ENCODE measurements at places on chromosomes 2 and 18.
A peak's percentile ranks its signal among the peaks of the same experiment; 100 is the strongest.

GRCh38 chr2:226467633-226468032 lies 332.0 kb downstream of the IRS1 start:
- no peak for DNase-seq

DNA sequence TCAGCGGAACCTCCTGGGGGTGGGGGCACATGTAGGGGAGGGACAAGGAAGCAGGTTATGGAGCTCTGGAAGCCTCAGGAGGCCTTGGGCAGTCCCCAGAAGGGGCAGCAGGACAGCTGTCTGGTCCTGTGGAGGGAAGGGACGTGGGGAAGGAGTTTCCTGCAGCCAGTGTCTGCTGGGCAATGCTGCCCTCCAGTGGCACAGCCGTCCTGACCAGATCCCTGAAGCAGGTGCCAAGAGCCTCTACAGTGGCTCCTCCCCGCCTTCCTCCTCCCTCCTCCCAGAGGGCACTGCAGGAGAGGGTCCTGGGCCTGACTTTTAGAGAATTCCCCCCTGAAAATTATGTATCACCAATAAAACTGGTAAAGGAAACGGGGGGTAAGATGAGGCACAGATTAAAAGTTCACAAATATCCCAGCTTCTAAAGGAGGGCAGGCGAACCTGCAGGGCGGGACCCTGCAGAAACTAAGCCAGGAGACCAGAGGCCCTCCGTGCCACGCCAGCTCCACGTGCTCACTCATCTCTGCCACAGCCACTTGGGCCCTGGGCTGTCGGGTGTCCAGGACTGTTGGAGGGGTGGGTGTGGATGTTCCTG lies 258.5 kb downstream of the TWIST2 start:
- DNase-seq = no peak

GRCh38 chr2:233832869-233833311 lies 21.4 kb downstream of the HJURP start:
- DNase-seq = no peak

GRCh38 chr18:76054156-76054555 lies 440.9 kb downstream of the ZNF516 start:
- no peak for DNase-seq

GRCh38 chr2:138293045-138293444 lies 208.5 kb upstream of the SPOPL start:
- no peak for DNase-seq

DNA sequence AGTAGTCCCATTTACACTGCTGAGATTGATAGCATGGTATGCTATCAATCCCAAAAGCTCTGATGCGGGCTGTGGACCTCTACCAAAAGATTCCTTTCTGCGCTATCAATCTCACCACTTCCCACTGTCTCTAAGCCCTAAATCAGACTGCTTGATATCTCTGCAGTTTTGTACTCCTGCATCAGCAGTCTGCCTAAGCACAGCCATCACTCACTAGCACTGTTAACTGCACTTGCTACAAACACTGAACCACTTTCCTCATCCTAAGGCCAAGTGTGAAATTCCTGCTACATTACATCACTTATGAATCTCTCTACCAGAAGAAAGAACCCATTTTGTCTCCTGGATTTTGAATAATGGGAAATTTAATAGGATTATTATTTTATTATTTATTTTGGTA lies 237.0 kb downstream of the HNMT start:
- no peak for DNase-seq

GRCh38 chr2:168396131-168396530 lies 59.9 kb upstream of the CERS6 start:
- DNase-seq = no peak

- DNase-seq = no peak
Observed at GRCh38 chr2:60550178-60550983, 3.1 kb downstream of the BCL11A start.

DNA sequence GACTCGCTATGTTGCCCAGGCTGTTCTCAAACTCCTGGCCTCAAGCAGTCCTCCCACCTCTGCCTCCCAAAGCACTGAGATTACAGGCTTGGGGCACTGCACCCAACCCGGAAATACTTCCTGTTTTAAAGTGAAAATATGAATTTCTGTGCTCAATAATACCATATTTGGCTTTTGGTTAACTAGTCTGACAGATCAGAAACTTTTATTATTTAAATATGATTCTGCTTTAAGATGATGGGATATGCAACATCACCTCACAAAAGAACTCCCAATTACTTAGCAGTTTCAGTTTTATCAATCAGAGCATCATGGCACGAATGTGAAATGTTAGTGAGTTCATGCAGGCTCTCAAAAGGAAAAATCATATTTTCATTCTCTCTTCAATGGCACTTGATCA lies 120.6 kb downstream of the PTRHD1 start:
- no peak for DNase-seq

- DNase-seq = no peak
Observed at GRCh38 chr2:78977661-78978145, 47.8 kb upstream of the REG3G start.

DNA sequence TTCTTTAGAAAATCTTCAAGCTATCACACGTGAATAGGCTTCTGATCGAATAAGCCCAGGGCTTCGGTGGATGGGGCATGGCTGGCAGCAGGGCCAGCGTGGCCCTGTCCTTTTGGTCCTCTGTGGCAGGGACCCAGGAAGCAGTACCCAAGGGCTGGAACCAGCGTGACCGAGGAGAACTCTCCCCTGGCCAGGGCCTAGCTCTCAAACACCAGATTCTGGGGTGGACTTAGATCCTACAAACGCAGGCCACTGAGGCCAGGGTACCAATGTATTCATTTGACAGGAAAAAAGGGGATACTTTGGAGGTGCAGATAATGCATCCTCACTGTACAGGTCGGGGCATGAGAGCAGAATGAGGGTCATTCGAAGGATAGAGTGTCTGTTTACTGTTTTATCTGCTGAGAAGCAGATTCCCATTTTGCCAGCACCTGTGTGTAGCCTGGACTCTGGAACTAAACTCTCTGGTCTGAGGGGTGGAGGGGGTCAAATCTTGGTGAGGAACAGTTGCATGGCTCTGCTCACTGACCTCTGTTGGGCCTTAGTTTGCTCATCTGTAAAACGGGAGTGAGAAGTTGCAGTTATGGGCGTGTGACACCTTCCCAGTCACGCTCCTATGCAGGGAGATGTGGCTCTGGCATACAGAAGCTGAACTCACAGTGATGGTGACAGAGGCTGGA lies 51.4 kb downstream of the SH3BP4 start:
- DNase-seq = no peak

DNA sequence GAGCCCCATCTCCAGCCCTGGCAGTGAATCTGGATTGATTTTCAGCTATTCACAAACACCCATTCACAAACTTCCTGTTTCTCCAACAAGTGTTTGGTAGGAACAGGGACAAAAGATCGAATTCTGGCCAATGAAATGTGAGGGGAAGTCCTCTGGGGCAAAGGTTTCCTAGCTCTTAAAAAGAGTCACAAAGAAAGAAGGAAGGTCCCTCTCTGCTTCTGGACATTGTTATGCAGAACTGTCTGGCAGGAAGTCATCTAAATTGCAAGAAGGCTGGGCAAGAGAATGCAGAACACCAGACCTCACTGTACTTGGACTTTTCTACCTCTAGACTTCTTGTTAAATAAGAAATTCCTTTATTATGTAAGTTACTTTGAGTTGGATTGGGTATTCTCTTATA lies 137.3 kb downstream of the CCDC148 start:
- no peak for DNase-seq

- DNase-seq = no peak
Observed at GRCh38 chr2:45962177-45962921, 310.9 kb downstream of the PRKCE start.

DNA sequence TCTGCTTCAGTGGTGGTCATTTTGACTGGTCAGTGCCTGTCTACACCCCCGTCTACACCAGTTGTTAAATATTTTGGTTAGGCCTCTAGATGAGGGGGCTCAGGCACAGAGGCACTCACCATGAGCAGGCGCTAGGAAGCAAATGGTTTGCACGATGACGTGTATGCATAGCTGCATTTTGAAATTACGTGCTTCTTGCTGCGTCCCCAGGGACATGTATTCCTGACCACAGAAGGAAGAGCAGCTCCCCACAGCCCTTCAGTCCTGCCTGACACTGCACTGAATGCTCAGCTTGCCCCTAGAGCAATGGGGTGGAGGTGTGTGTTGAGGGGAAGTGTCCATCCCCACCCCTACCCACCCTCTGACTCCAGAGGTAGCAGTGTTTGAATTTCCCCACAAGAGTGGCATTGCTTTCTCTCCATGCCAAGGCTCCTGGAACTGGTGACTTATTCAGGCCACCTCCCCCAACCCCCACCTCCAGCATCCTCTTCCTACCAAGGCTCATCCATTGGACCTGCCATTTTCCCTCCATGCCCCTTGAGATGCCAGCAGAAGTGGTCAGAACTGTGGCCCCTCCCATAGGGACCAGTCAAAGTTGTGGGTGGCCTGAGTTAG lies 11.4 kb upstream of the ZAP70 start:
- DNase-seq = no peak

DNA sequence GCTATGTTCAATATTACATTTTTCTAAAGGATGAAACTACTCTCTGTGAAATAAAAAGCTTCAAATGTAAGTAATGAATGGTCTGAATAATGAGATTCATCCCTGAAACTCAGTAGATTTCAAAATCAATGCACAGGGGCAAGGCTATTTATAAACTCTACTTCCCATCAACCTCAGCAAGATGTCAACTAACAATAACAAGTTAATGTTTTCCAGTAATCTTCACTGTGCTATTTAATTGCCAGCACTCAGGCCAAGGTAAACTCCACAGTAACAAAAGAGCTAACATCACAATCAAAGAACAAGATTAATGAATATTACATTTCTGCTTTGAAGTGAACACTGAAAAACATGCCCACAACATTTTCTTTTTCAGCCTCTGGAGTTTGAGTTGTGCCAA lies 144.3 kb upstream of the ZFP36L2 start:
- DNase-seq = no peak

GRCh38 chr2:134133622-134134312 lies 120.1 kb upstream of the MGAT5 start:
- DNase-seq = no peak

DNA sequence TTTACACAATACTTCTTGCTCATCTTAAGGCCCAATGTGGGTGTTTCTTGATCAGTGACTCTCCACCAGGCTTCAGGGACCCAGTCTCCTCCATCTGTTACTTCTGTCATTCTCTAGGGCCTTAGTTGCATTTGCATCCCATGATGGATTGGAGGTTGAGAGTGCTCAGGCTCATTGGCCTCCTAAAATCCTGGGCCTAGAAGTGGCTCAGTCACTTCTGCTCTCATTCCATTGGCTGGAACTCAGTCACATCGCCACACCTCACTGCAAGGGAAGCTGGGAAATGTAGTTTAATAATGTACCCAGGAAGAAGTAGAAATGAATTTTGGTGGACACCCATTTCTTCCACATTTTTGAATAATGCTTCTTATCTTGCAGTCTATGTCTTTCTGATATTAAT lies 223.5 kb downstream of the HRH4 start:
- no peak for DNase-seq

DNA sequence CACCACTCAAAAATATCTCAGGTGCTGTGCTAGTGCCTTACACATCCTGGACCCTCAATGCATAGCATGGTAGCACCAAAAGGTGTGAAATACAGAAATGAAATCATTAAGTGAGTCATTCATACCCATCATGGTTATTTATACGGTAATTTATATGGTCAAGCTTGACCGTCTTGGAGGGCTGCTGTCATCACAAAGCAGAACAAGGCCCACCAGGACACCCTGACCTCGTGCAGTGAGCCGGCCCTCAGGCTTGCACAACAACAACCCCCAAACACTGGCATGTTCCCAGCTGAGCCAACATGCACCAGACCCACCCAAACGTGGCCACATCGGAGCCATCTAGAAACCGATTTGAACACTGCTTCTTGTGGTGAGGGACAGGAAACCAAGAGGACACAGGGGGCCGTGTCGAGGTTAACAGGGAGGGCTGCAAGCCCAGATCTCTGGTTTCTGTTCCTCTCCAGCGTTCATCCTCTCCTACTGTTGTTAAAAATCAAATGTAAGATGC lies 378.5 kb upstream of the ID2 start:
- DNase-seq = peak; percentile 57

DNA sequence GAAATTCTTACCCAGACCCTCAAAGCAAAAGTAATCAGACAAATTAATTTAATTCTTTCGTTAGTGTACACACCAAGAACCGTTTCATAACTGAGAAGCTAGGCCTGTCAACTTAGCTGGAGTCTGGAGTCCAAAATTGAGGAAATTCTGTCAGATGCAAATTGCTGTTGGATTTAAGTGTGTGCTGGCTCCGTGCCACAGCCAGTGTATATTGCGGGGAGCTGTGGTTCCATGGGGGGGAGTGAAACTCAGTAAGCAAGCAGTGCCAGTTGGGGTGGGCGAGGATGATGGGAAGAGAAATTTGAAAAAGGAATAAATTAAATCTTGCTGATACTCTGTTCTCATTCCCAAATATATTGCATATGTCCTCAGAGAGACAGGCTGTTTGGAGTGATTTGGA lies 4.0 kb downstream of the ARPC2 start:
- DNase-seq = no peak

DNA sequence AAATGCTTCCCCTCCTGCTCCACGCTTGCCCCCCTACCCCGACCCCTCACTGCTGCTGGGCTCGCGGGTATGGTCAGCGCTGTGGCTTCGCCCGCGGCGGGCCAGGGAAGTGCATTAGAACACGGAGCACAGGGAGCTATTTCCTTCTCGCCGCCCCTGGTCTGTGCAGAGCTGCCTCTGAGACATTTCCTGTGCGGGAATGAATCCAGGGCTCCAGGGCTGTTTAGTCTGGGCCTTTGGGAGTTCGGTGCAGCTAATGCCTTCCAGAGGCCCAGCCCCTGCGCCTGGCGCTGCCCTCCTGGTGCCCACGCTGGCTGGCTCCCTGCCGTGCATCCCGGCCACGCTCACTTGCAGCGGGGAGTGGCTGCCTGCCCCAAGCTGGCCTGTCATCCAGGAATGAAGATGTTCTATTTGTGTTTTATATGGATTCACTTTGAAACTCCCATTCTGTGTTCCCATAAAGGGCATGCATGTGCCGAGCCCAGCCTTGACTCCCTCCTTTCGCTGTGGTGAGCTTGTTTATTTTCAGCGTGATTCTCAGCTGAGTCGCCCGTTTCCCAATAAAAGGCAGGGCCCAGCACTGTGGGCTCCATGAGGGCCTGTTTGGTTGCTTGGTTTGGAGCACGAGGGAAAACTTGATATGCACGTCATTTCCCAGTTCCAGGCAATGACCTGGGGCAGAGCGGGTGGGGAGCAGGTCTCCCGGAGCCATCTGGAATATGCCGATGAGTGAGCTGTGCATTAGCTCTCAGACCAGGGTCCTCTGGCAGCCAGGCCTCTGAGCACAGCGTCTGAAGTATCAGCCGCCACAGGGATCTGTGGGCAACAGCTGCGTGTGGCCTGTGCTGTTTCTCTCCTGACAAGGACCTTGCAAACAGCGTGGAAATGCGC lies 42.7 kb downstream of the SH3RF3 start:
- no peak for DNase-seq

Data from activated T-cell treated with anti-CD3 and anti-CD28 coated beads for 1 hour (primary cell).